Activated T-helper 17 cell treated with anti-CD3 and anti-CD28 coated beads, Interleukin-2, amount 50 U/mL, for 72 hours (primary cell): ENCODE measurements at places on chromosomes 4 and X. TPM values are rescaled to one million over a fixed set of nuclear protein-coding genes. Genes with fewer than 3 reads are reported as not detected.

Gene TLR10
- not detected for total RNA-seq

Gene GATA1
- total RNA-seq = not detected

Gene RFC1
- 86.3 TPM for total RNA-seq

Gene ZIC3
- not detected for total RNA-seq

Gene C4orf36
- not detected for total RNA-seq

Gene CACNA1F
- total RNA-seq = 6.2 TPM

Gene SRPX2
- total RNA-seq = not detected

Gene GPM6B
- not detected for total RNA-seq

Gene HNRNPH2
- total RNA-seq = 25.1 TPM

Gene BMX
- total RNA-seq = not detected

Gene CXCL6
- not detected for total RNA-seq

Gene NWD2
- total RNA-seq = not detected

Gene IQSEC2
- total RNA-seq = 0.32 TPM

Gene COL4A6
- not detected for total RNA-seq
